ENCODE measurements at places on chromosomes 13 and 19.

DNA sequence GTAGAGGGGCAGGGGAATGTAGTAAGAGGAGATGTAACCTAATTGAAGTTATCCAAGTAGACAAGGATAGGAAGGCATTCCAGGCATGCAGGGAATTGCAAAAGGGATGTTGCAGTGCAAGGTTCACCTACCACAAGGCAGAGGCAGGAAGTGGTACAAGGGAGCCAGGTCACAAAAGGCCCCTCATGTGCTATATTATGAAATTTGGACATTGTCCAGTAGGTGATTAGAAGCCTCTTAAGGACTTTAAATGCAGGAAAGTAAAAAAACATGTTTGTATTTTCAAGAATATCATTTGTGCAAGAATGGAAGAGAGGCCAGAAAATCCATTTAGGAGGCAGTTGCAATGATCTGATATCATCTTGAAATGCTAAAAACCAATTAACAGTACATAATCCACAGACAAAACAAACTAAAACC, 111.4 kb downstream of the FRY start:
- no peak for DNase-seq

DNA sequence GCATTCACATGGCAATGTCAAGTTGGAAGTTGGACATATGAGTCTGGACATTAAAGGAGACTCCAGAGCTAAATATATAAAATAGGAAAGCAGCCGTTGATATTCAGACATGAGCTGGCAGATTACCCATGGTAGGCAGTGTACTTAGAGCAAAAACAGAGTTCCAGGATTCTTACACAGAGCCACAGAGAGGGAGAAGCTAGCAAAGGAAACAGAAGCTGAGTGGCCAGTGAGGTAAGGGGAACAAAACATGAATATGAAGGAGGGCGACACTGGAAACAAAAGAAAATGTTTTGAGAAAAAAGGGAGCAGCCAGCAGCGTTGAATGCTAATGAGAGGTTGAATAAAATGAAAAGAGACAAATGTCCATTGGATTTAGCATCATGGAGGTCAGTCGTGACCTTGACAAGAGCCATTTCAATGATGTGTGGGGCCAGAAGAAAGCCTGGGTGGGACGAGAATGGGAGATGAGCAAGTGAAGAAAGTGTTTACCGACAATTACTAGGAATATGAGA, 198.4 kb downstream of the POU4F1 start:
- DNase-seq, result no peak

DNA sequence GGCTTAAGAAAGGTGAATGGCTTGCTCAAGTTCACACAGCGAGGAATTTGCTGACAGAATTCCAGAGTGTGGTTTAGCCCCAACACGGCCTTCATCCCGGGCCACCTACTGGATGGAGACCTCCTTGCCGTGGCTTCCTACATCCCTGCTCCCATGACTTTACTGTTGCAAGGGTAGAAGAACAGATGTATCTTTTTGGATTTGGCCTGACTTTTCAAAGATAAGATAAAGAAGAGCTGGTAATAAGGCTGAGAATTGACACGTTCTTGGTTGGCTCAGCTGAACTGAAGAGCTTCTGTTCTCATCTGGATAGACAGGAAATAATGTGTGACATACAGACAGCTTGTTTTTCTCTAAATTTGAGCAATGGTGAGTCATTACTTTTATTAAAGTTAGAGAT, 113.1 kb downstream of the KLF5 start:
- DNase-seq, result no peak

DNA sequence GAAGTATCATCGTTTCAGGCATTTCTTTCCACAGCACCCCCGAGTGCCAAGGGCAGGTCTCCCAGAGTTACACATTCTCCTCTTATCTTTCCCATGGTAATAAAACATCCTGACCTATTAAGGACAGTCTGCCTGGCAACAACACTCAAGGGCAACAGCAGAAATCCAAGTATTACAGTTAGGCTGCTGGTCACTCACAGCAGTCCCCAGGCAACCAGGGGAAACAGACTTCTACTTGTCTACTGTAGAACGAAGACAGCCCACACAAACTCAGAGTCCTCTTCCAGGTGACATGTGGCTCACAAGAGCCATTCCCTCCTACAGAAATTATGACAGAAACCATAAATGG, 24.3 kb downstream of the RCBTB1 start:
- DNase-seq, result no peak

GRCh38 chr13:110149036-110149435, 157.9 kb downstream of the COL4A1 start:
- DNase-seq, result no peak

- no peak for DNase-seq
These were observed 246.9 kb downstream of the DCLK1 start for GRCh38 chr13:35884211-35884760.

DNA sequence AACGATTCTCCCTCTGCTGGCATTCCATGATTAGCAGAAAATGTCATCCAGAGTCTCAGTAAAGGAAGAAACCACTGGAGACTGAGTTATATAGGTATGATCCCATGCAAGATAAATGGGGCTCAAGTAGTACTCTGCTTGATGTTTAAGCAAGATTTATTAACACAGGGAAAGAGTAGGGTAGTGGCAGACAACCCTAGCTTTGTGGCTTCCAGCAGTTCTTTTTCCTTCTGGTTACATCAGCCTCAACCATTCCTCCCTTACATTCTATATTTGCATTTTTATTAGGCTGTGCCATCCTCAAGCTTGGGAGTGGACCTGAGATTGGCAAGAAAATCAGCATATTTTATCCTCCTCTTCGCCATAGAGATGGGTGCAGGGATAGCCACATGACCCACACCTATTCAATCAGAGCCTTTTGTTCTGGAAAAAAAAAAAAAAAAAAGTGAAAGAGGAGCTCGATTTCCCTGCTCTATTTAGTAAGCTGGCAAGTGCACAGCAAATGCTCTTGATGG, 402.1 kb downstream of the ZNF536 start:
- DNase-seq, result no peak

GRCh38 chr19:3543150-3544057, 4.4 kb downstream of the TEKTIP1 start:
- peak; percentile 68 for DNase-seq

DNA sequence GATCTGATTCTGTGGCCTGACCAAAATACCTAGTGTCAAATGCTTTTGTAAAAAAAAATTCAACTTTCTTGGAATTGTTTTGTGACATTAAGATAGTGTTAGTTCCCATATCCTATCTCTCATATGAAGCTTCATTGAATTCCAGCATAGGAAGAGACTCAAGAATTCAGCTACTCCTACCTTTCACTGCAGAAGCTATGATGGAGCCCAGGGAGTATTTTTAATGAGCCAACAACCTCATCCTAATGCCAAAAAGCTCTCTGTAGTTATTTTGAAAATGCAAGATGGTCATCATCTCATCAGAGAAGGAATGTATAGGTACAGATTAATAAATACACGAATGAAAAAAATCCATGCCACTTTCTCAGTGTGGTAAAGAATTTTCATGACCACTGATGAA, 431.2 kb upstream of the SGCG start:
- DNase-seq, result no peak

GRCh38 chr19:5406816-5407215, 48.4 kb upstream of the ZNRF4 start:
- no peak for DNase-seq

- DNase-seq, result no peak
These were observed 537.4 kb downstream of the SLITRK6 start for GRCh38 chr13:85261757-85262346.

GRCh38 chr13:110447058-110447511, 114.4 kb downstream of the RAB20 start:
- DNase-seq, result no peak

DNA sequence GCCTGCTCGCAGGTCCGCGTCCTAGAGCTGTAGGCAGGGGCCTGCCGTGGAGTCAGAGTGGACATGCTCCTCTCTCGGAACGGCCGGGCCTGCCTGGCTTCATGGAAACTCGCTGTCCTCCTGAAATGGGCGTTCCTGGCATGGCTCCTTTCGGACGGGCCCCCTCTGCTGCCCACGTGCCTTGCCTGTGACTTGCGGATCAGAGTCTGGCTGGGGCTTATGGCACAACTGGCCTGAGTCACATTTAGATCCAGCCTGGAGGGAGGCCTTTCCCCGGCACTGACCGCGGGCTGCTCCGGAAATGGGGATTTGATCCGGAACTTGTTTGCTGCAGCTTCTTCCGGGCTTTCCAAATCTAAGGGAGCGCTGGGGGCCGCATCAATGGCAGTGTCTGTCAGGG, 28.1 kb downstream of the THSD1 start:
- no peak for DNase-seq

DNA sequence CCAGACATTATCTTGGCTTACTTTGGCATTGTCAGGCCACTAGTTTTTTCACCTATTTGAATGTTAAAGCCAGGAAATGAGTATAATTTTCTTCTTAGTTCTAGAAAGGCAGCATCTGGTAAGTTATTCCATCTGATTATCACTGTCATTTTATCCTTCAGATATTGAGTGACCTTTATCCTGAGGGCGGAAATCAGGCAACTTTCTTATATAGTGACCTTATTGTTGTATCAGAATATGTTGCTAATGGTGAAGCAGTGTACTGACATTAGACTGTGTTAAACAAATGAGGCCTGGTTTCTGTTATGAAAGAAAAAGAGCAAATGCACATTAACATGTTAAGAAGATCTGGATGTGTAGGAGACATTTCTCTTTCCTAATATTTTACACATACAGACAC, 5.4 kb upstream of the NDFIP2 start:
- no peak for DNase-seq

DNA sequence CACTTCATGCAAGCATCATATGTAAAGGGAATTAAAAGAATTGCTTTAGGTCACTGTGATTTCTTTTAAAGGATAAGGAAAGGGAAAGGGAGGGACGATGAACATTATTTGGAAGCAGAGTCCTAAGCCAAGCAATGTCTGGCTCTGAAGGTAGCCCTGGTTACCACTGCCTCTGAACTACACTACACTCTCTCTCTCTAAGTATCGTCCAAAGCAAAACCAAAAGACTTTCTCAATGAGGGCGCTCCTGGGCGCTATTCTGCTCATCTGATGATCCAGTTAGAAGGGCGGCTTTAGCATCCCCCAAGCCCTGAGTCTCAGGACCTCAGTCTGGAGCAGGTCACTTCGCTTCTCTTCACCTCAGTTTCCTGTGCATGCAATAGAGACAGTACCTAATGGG, 26.2 kb downstream of the FOXO1 start:
- no peak for DNase-seq

- DNase-seq, result peak; percentile 16
These were observed 4.9 kb upstream of the PDE4C start for GRCh38 chr19:18230941-18231734.

DNA sequence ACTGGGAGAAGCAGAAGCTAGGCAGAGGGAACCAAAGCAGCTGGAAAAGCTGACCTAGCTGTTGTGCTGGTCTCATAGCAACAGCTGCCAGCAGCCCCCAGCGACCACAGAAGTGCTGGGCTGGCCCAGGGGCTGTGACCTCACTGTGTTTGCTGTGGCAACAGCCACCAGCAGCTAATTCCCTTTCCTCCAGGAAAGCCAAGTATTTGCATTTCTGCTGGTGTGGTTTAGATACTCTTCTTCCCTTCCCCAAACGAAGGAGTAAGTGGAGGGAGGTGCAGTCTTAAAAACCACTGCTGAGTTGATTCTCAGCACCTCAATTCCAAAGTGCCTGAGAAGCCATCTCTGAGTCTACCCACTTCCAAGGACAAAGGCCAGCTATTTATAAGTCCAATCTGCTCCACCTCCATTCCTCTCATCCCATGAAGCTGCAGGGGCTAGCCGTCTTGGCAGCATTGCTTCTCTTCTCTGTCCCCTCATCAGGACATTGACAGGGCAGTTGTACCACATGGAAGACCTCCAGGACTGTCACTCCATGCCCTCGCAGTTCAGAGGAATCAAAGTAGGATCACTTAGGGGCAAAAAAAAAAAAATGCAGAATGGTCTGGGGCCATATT, 11.5 kb upstream of the CCDC97 start:
- no peak for DNase-seq

DNA sequence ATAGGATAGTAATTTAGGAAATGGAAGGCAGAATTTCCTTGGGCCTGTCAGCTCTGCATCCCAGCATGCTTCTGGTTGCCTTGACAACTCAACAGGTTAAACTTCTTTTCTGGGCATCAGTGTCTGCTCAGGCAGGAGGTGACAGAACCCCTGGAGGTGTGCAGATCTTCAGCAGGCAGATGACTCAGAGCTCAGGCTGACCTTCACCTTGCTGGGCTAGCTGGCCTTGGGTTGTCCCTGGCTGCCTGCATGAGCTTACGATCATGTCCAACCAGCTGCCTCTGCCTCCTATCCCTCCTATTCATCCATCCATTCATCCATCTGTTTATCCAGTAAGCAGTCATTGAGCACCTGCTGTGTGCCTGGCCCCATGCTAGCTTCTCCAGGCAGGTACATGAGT, 81.2 kb upstream of the KCTD15 start:
- no peak for DNase-seq

DNA sequence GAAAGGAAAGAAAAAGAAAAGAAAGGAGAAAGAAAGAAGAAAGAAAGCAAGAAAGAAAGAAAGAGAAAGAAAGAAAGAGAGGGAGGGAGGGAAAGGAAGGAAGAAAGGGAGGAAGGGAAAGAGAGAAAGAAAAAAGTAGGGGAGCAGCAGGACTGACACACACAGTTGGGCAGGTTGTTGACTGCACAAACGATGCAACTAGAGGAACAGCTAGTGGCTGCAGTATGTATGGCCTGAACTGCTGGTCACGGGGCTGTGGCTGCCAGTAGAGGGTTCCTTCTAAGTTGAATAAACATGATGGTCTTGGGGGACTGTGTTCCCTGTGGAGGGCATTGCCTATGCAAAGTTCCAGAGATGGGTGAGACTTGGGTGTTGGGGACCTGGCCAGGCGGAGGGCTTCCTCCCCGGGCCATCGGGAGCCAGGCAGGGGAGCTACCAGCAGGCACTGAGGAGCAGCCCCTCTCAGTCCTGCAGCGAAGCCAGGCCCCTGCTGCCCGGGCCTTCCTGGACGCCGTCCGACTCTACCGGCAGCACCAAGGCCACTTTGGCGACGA, 16.7 kb upstream of the COLGALT1 start:
- no peak for DNase-seq

DNA sequence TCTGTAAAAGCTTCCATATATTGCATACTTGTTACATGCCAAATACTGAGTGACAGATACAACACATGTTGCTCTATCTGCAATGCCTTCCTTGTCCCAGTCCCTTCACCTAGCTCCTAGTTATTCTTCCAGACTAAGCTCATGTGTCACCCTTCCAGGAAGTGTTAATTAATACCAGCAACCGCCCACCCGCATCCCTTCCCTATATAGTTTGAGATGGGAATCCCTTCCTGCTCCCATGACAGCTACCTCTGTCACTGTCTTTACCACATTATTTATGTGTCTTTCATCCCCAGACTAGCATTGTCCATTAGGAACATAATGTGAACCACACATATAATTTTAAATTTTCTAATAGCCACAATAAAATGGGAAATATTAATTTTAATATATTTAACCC, 49.5 kb upstream of the FRY start:
- no peak for DNase-seq

- DNase-seq, result no peak
These were observed 332.4 kb upstream of the ZNF507 start for GRCh38 chr19:32012886-32013631.

GRCh38 chr13:32924886-32925285, 91.3 kb upstream of the KL start:
- DNase-seq, result no peak

All from head of caudate nucleus (tissue), 42 donors.